ENCODE measurements at places on chromosomes 12 and 14.

- DNase-seq: no peak
Observed at GRCh38 chr12:79056775-79057174, 192.2 kb downstream of the SYT1 start.

GRCh38 chr12:64577046-64577445, 33.2 kb upstream of the RASSF3 start:
- no peak for DNase-seq

DNA sequence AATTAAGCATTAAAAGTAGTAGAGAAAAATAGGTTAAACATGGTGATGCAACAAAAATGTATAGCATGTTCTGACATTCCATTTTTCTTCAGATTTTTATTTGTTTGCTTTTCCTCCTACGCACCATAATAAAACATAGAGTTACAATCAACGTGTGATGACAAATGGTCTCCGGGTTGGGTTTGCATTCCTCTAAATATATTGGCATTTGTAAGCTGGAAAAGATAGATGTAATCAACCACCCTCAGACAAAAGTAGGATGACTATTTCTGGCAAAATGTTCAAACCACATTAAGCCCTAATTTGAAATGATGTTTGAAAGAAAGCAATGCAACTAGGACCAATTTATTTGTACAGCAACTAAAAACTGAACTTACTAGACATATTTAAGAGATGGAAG, 58.4 kb downstream of the SLC25A21 start:
- DNase-seq: no peak

- peak; percentile 18 for DNase-seq
Observed at GRCh38 chr14:99899578-99900178, 106.5 kb downstream of the EML1 start.

GRCh38 chr12:49946497-49946896, 4.0 kb upstream of the AQP2 start:
- DNase-seq: peak; percentile 43

GRCh38 chr14:72024504-72024903, 92.3 kb downstream of the RGS6 start:
- no peak for DNase-seq

GRCh38 chr12:21763531-21763930, 11.0 kb downstream of the KCNJ8 start:
- DNase-seq: no peak

DNA sequence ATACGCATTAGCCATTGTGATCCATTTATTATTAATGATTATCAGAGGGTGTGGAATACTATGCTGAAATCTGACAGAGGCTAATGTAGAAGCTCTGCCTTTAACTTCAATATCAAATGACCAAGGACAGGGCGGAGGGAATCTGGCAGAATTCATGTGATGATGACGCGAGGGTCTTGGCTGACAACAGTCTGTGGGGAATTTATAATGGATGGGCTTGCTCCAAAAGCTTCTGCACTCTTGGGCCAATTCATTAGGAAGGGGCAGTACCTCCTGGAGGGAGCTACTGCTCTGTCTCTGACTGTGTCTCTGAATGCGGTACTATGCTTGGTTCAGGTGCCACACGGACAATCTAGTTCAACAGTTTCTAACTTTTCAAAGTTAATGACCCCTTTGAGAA, 46.2 kb downstream of the GALNT8 start:
- DNase-seq: no peak

- peak; percentile 40 for DNase-seq
Observed at GRCh38 chr14:77372304-77372841, 4.5 kb downstream of the TMED8 start.

DNA sequence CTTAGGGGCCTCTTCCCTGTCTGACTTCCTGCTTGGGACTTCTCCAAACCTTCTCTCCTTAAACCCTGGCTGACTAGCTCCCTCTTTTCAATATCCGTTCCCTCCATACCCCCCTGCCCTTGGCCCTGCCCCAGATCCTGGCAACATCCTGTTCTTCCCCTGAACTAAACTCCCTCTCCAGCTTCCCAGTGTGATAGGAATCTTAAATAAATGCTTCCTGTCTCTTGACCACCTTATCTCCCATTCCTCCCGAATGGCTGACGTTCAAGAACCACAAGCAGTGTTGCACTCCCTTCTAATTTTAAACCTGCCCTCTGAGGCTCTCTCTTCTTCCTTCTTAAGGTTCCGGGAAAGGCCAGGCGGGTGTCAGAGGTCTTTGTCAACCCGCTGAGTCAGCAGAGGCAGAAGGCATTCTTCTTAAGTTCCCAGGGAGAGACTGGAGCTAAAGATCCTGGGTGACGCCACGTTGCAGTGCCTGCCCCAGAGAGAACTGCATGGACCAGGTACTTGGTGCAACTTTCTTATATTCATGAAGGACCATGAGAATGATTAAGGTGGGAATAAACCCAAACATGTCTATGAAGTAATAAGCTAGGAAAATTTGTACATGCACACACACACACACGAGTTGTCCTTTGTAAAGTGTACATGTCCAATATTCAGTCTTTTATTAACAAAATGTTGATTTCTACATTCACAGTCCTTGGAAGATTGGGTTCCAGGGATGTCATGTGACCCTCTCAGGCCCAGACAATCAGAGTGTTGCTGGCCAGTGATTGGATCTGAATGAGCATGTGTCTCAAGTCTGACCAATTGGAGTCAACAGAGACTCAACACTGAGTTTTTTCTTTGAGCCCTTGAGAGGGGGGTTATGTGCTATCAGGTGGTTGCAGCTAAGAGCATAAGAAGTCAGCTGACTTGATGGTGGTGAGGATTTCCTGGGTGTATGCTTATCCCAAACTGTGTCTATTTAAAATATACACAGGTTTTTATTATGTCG, 420.2 kb upstream of the TBX3 start:
- DNase-seq: no peak

DNA sequence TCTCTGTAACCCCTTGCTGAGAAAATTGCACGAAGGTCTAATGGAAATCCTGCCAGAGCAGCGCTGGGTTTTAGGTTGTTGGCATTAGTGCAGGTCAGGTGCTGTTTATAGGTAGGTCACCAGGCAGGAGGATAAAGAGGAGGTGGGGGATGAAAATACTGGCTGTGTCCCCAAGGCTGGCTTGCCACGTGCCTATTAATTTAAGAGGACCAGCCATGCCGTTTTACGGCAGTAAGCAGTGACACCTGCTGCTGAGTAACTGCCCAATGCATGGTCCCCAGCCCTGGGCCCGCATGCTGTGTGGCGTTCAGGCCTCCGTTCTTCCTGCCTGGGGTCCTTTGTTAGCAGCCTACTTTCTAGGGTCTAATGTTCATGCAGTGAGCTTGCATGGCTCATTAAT, 67.2 kb downstream of the WDR20 start:
- DNase-seq: peak; percentile 95

GRCh38 chr12:5348491-5348890, 83.4 kb upstream of the NTF3 start:
- no peak for DNase-seq

DNA sequence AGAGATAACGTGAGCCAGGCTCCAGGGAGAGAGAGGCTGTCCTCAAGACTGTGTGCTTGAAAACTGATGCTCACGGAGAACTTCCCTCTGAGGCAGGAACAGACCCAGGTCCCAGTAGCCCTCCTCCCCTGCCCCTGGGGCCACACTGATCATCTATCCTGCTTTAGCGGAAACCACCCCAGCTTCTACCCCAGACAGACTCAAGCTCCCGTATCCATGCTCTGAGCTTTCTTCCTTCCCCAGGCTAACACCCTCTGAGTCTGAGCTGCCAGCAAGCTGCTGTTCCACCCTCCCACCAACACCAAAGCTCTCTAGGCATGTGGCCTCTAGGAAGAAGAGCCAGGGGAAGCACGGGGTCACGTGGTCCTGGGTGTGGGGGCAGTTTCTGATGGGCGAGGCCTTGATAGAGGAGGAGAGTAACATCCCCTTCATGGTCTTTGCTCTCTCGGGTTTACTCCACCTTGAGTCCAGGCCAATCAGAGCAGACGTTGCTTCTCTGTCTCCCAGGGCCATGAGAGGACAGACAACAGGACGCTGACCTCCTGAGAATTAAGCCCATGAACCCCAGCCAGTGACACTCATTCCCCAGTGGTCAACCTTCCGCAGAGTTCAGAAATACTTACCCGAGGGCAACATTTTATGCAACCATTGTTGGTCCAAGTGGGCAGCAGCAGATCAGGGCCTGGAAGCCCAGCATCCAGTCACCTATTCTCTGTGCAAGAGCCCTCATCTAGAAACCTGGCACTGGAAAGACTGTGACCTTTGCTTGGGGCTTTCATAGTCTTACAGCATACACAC, 1.4 kb downstream of the PCK2 start:
- peak; percentile 30 for DNase-seq

- peak; percentile 19 for DNase-seq
Observed at GRCh38 chr14:29759521-29760340, 167.9 kb downstream of the PRKD1 start.

GRCh38 chr14:32625211-32625610, 296.1 kb downstream of the AKAP6 start:
- no peak for DNase-seq

DNA sequence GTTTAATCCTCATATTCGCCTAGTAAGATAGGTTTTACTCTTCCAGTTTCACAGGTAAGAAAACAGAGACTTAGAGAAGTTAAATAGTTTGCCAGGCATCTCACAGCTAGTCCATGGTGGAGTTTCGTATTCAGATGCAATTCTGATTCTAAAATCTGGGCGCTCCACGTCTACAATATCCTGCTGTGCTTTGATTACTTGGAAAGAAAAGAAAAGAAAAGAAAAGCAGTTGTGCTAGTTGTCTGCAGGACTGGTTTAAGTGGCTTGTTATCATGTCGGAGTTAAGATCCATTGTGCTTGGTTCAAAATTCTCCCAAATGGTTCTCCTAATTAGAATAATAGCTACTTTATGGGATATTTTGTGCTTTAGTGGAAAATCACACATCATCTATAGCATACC, 18.6 kb downstream of the AKAP3 start:
- no peak for DNase-seq

GRCh38 chr14:100911665-100912316, 8.3 kb upstream of the RTL1 start:
- DNase-seq: peak; percentile 76

DNA sequence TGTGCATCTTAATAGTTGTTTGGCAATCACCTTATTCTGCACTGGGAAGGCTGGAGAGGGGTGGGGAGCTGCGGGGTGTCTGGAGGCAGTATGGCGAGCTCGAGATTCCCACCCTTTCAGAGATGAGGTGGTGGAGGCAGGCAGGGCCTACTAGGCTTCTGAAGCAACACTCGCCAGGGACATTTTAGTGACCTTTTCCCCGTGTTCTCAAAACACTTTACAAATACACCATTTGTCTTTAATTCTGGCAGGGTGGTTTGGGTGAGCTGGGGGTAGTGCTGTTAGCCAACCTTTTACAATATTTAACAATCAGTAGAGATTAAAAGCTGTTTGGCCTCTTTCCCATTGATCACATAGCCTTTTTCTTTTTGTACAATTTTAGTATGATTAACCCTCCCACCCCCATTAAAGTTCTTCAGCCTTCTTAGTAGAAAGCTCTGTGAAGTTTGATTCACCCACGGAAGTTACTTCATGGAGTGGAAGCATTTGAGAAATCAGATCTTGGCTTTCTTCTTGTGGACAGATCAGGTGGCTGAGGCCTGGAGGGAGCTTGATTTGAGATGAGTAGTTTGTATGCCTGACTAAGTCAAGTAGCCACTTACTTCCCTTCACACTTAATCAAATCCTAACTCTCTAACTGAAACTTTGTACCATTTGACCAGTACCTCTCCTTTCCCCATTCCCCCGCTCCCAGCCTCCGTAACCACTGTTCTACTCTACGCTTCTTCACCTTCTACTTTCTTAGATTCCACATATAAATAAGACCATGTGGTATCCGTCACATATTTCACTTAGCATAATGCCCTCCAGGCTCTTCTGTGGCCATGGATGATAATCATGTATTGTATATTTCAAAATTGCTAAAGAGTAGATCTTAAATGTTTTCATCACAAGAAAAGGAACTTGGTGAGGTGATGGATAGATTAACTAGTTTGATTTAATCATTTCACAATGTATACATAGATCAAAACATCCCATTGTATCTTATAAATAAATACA, 41.0 kb downstream of the TRAF3 start:
- DNase-seq: no peak

- no peak for DNase-seq
Observed at GRCh38 chr12:116980083-116980482, 69.3 kb downstream of the FBXW8 start.

DNA sequence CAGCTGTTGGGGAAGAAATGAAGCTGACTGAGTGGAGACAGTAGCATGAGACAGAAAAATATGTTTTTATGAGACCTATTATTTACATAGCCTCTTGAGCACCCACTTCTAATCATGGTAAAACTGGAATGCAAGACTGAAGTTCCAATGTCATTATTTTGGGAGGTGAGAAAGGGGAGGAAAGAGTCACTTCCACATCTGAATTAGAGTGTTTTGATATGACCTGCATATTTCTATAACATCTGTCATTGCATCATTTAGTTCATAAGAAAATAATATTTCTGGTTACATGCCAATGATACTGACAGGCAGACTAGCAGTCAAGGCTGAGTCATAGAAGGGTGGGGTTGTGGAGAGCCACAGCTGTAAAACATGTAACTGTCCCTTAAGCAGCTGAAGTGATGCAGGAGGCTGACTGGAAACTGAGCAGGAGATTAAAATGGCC, 26.7 kb downstream of the NTN4 start:
- no peak for DNase-seq

DNA sequence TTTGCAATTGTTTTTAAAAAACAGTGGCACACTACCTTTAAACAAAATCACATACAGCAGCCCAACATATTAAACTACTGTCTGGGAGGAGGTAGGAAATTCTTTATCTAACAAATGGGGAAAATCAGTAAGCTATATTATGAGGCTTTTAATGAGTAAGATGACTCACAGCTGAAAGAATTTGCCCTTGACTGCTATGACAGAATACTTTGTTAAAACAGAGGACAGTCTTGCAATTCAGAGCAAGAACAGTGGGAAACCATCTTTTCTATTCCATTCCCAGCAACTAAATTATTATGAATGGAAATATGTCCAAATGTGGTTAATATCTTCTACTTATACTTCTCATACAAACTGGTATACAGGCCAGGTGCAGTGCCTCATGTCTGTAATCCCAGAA, 49.2 kb upstream of the SGPP1 start:
- peak; percentile 10 for DNase-seq

GRCh38 chr12:59808317-59808910, 212.6 kb downstream of the SLC16A7 start:
- peak; percentile 23 for DNase-seq

DNA sequence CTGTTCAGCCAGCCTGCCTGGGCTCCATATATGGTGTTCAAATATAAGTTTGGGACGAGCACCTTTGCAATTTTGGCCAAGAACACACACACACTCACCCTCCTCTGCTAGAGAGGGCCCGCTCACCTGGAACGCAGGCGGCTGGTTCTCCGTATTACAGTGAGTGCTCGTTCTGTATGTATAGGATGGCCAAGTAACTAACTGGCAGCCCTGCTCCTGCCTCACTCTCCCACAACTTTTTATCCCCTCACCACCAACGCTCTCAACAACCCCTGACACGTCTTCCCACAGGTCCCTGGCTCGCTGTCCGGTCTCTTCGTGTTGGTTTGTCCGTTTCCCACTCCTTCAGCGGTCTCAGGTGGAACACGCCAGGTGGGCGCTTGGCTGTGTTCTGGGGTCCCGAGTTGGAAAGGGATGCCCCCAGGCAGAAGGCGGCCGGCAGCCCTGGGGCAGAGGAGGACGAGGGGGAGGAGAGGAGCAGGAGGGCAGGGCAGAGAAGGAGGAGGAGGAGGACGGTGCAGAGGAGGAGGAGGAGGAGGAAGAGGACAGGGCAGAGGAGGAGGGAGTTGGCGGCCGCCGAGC, 398 bp upstream of the MSRB3 start:
- no peak for DNase-seq

- DNase-seq: no peak
Observed at GRCh38 chr12:1880876-1881275, 37.6 kb downstream of the CACNA2D4 start.

GRCh38 chr14:54784657-54785056, 118.0 kb downstream of the GCH1 start:
- peak; percentile 33 for DNase-seq
